ENCODE measurements at places on chromosomes 3 and 15.

- ATAC-seq = no peak
Measured at GRCh38 chr3:129442486-129442885, 2.5 kb downstream of the IFT122 start.

DNA sequence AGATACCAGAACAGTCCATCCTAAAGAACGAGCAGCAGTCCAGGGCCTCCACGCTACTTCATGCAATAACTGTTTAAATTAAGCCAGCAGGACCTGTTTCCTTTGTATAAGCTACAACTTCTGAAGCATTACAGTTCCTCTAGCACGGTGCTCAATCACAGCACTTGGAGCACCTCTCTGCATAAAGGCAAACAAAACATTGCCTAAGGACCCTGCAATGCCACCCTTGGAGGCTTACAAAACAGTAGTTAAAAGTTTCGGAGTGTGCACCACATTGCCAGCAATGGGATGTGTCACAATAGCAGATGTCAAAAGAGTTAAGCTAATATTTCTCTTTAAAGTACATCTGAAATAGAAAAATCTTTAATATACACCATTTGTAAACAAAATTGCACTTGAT is 2.6 kb upstream of the VPS39 start:
- no peak for ATAC-seq

- ATAC-seq = no peak
Measured at GRCh38 chr15:78808550-78808949, 2.7 kb downstream of the ADAMTS7 start.

- ATAC-seq = no peak
Measured at GRCh38 chr3:77354958-77355357, 315.1 kb downstream of the ROBO2 start.

DNA sequence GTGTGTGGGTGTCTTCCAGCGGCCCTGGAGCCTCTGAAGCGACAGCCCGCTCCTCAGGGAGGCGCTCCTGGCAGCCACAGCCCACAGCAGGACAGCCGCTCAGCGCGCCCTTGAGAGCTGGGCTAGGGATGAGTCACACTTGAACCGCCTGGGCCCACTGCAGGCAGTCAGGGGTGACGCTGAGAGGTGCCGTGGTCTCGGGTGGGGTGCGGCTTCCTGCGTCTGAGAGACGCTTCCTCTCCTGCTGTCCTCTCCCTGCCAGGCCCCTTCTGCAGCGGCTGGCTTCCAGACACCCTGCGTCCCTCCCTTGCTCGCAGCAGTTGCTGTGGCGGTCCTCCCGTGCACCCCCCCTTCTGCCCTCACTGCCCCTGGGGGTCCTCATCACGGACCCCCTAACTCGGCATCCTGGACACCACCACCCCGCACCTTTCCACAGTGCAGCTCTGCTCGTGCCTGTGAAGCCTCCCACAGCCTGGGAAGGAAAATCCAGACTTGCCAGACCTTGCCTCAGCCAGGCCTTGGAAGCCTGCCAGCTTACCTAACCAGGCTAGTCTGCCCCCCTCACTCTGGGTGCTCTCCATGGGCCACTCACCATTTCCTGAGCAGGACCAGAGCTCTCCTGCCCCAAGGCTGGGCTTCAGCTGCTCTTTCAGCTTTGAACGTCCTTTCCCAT is 1.1 kb upstream of the SPTBN5 start:
- ATAC-seq = peak; percentile 91

- no peak for ATAC-seq
Measured at GRCh38 chr3:177930771-177931170, 605.5 kb upstream of the KCNMB2 start.

GRCh38 chr3:39323494-39323893 is 6.0 kb upstream of the CCR8 start:
- ATAC-seq = no peak

All from motor neuron (in vitro differentiated cells).